ENCODE measurements at places on chromosomes 2 and 18. TPM values are rescaled to one million over a fixed set of nuclear protein-coding genes. Genes with fewer than 3 reads are reported as not detected.

The AAK1 gene
- 91.0 TPM for total RNA-seq

The ALPP gene
- total RNA-seq: not detected

The DSG2 gene
- total RNA-seq: 0.19 TPM

The ANKRD30BL gene
- not detected for total RNA-seq

The POTEE gene
- not detected for total RNA-seq

The REG1B gene
- not detected for total RNA-seq

The TIGD1 gene
- 10.4 TPM for total RNA-seq

The PARD3B gene
- 12.3 TPM for total RNA-seq

The SFTPB gene
- total RNA-seq: not detected

The CYBRD1 gene
- 46.7 TPM for total RNA-seq

The FAM237A gene
- not detected for total RNA-seq

The RASGRP3 gene
- 45.6 TPM for total RNA-seq

The CCDC85A gene
- total RNA-seq: 1.5 TPM

The BIN1 gene
- 123 TPM for total RNA-seq

The SUCLG1 gene
- total RNA-seq: 44.9 TPM

The TCF23 gene
- total RNA-seq: 1.8 TPM

The NT5DC4 gene
- total RNA-seq: 2.2 TPM

The NAT8 gene
- total RNA-seq: 0.85 TPM

The NPPC gene
- not detected for total RNA-seq

The TRPM8 gene
- not detected for total RNA-seq

The CAPN13 gene
- not detected for total RNA-seq

Data from spleen (tissue), 13 donors.